ENCODE measurements at places on chromosomes 4 and X. TPM values are rescaled to one million over a fixed set of nuclear protein-coding genes. Genes with fewer than 3 reads are reported as not detected.

DNA sequence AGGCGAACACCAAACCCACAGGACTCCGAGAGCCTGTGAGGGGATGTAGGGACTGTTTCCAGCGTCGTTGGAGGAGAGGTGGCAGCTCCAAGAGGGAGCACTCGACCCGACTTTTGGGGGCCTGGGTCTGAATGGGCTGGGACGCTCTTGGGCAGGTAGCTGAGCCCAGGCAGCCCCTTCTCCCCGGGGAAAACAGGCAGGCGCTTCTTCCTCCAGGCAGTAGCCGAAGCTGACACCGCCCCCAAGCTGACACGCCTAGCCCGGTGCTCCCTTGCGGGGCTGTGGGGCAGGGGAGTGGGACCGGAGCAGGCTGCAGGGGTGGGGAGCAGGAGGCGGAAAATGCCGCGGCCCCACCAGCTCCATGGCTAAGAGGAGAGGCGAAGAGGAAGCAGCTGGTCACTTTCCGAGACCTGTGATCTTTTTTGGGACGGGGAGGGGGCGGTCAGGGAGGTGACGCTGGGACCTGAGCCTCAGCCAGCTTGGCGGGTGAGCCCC, 4.2 kb downstream of the NKX1-1 start:
- DNase-seq: no peak

GRCh38 chr4:160894809-160895208, 1269.0 kb downstream of the FSTL5 start:
- DNase-seq: peak; percentile 15

DNA sequence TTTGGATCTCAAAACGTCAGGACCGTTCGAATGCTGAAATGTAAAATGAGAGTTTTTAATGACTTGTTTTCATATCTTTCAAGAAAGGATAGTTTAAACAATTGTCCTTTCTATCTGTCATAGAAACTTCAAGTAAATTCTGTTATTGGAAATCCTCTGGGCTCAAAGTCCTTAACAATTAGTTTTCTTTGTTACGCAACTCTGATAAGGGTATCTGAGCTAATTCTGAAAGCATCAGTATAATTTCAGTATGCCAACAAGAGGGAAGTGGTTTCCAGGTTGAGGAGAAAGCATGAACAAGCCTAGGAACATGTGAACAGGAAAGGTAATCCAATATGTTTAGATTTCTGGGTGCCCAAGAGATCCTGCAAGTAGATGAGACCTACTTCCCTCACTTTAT, 22.0 kb downstream of the ADH7 start:
- no peak for DNase-seq

- no peak for DNase-seq
Measured at GRCh38 chr4:114598191-114599121, at the start of gene UGT8. Gene UGT8, plus strand, starts transcription at chr4:114598807. Its CDS starts 24,074 bp downstream, at chr4:114622881.

GRCh38 chr4:106201373-106201772, 114.6 kb downstream of the TBCK start:
- no peak for DNase-seq

- DNase-seq: no peak
Measured at GRCh38 chrX:68872171-68872570, 43.4 kb downstream of the EFNB1 start.

GRCh38 chr4:122889726-122890125, 32.7 kb downstream of the NUDT6 start:
- DNase-seq: no peak

- DNase-seq: no peak
Measured at GRCh38 chr4:176193938-176194337, 1.4 kb downstream of the SPATA4 start.

- no peak for DNase-seq
Measured at GRCh38 chr4:6773106-6773505, 9.4 kb upstream of the KIAA0232 start.

- no peak for DNase-seq
Measured at GRCh38 chr4:15149234-15149838, 147.1 kb downstream of the CPEB2 start.

The OTC gene
- polyA plus RNA-seq: not detected

- DNase-seq: no peak
Measured at GRCh38 chr4:172584816-172585215, 583.8 kb upstream of the GALNT7 start.

DNA sequence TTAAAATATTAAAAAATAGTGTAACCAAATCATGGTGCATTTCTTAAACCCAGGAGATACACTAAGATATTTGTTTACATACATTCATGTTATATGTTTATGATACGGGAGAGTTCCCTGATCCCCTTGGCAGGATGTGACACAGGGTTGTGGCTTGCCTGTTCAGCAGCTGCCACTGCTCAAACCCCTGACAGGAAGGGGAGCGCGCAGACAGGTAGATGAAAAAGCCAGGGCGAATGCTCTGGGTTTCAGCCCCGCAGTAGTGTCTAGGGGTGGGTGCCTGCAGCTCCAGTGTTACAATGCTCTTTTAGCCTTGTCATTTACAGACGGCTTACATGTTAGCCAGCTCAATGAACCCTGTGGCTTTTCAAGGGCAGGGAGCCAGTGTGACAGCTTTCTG, 1343.8 kb upstream of the IGFBP7 start:
- no peak for DNase-seq

The OPRPN gene
- polyA plus RNA-seq: not detected

DNA sequence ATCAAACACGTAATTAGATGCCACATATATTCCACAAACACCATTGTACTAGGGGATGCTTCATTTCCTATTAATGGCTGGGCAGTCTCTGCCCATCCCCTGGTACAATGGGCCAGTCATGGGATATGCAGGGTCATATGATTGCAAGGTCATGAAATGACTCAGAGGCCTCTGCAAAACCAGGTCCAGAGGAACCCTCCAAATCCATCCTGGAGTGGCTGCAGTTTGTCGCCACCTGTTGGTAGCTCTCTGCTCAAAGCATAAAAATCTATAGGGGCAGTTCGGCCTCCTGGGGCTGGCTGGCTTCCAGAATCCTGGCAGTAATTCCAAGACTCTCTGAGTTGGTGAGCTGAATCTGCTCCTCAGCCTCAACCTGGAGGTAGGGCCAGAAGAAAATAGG, 22.9 kb upstream of the PUDP start:
- no peak for DNase-seq

DNA sequence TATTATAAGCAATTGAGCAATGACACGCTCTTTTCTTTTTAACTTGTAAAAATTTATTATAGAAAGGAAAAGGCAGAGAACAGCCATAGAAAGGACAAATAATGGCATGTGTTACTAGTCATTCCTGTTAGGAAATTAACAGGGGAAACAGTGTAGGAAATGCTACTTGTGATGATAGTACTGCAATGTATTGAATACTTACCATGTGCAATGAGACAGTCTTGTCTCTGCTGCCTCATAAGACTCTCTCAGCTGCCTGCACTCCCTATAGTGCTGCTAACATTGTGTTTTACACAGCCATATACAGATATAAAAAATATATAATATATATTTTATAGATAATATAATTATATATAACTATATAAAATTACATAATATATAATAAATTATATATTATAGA, 62.3 kb upstream of the SHOX start:
- DNase-seq: no peak

- DNase-seq: no peak
Measured at GRCh38 chr4:5865896-5866599, 26.8 kb downstream of the CRMP1 start.

The EOLA2 gene
- polyA plus RNA-seq: 30.5 TPM

DNA sequence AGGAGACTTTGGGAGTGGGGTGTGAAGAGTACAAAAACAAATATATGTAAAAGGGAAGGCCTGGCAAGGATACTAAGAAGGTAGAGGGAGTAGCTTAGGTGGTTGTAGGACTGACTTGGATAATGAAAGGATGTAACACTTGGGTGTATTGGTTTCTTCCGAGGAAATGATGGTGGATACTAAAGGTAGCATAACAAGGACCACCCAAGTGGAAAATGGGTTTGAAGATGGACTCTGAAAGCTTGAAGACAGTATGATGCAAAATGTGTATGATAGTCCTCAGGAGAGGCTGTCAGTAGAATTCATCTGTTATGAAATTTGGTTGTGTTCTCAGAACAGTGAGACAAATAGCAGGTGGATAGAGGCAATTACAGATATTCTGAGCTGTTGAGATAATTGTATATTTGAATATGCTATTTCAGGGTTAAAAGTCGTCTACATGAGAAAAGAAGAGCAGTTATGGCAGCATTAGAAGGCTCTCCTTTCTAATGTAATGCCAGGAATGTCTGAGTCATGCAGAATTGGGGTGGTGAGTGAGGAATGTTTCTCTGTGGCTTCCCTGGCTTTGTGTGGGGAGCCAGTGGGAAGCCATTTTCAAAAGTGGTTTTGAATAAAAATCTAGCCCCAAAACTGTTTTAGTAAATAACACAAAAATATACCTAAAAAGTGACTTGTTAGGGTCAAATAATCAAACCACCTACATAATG, 75.6 kb downstream of the FHIP1A start:
- DNase-seq: no peak

- no peak for DNase-seq
Measured at GRCh38 chr4:56129431-56129861, 180.7 kb downstream of the CEP135 start.

DNA sequence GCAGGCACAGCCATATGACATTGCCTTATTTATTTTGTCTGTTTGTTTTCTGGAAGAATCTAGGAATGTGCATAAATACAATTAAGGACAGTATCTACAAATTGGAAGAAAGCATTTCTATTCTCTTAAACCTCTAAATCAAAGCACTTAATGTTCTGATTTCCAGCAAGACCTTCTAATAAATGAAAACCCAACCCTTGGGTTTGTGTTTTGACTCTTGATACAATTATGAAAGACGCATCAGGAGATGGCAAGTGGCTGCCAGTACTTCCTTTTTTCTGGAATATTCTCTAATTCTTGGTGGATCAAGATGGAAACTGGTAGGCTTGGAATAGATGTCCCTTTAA, 437 bp upstream of the CPE start:
- no peak for DNase-seq

The PPEF1 gene
- polyA plus RNA-seq: 0.71 TPM

GRCh38 chrX:9690046-9690445, 75.6 kb downstream of the GPR143 start:
- DNase-seq: no peak

DNA sequence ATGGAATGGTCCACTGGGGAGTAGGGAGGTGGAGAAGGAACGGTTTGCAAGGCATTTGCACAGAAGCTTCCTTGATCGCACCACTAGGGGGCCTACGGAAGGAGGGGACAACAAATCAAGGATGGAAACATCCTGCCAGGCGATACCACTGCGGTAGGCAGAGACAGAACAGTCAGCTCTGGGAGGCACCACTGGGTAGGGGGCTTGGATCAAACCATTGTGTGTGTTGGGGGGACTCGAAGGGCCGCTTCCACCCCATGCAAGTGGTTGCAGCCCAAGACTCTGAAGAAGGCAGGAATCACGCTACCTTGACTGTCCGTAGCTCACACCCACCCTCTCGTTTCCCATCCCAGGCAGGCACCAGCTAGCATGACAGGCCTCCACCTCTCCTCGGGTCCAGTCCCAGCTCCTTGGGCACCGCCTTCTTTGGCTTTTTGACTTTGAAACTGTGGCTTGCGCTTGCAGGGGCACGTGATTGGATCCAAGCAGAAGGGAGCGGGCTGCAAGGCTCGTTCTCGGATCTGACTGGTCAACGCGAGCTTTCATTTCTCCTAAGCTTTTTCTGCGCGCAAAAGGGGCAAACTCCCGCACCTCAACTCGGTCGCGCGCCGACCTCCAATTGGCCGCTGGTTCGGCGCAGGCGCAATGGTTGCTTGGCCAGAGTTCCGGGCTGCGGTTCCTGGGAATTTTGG, 28.4 kb downstream of the GAGE1 start:
- peak; percentile 26 for DNase-seq

DNA sequence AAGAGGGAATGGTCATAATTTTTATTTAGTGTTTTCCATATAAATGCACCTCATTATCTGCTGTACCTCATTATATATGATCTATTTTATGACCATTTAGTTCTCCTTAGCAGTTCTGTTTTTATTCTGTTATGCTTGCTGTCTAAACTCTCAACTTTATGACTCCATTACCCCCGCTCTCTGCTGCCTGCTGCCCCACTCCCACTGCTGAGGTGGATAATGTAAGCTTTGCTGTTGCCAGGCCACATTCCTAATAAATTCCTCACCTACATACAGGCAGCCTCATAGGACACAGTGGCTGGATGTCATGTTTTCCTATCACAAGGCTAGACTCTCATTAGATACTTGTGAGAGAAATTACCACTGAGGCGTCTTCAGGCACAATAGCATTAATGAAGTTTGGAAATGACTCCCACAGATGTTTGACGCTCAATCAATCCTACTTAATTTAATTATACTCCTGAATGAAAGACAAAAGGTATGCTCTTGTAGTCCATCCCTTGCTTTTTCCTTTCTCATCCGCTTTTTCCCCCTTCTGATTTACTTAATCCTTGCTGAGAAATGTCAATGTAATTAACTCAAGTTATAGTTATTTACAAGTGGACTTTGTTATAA, 497.5 kb upstream of the IGFBP7 start:
- DNase-seq: peak; percentile 39

GRCh38 chr4:36402008-36402758, 120.8 kb downstream of the DTHD1 start:
- DNase-seq: no peak

DNA sequence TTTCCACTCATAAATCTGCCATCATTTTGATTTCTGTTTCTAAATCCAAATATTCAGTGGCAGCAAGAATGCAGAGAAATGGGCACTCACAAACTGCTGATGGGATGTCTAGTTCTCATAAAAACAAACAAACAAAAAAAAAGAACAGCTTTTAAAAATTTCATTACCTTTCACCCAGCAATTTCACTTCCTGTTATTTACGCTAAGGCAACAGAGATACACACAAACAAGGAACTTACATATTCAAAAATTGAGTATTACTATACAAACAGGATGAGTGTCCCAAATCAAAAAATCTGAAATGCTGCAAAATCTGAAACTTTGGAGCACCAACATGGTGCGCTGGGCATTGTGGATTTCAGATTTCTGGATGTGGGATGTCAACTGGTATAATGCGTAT, 36.4 kb downstream of the FAT1 start:
- DNase-seq: no peak

The RAB39B gene
- 3.0 TPM for polyA plus RNA-seq

The F9 gene
- not detected for polyA plus RNA-seq

- peak; percentile 23 for DNase-seq
Measured at GRCh38 chr4:156109943-156110900, 156.6 kb upstream of the CTSO start.

DNA sequence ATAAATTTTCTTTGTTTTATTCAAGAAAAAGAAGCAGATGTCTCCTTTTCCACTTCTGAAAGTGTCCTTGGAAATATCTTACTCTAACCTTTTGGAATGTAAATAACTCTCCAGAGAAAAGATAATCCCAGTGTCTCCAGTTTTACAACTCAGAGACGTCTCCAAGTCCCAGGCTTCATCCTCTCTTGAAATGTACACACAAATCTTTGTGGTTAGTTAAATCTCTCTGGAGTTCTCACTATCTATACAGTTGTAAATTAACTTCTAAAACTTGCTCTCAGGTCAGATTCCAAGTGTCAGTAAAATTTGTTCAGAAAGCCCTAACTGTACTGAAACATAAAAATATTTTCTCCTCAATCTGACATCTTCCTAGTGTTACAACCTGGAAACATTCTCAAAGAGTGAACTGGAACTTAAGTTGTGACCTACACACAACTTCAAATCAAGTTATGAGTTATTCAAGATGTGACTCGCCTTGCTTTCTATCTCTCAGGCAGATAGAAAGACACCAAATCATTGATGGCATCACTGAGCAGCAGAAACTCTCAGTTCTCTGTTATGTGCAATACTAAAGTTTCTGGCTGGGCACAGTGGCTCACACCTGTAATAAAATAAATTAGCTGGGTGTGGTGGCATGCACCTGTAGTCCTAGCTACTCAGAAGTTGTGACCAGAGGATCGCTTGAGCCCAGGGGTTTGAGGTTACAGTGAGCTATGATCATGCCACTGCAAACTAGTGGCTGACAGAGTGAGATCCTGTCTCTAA, 284.2 kb downstream of the RCHY1 start:
- peak; percentile 26 for DNase-seq

The SNCA gene
- 57.5 TPM for polyA plus RNA-seq

Measured in renal cortex interstitium (tissue), 15 donors.